ENCODE measurements at places on chromosomes 3 and 15.

DNA sequence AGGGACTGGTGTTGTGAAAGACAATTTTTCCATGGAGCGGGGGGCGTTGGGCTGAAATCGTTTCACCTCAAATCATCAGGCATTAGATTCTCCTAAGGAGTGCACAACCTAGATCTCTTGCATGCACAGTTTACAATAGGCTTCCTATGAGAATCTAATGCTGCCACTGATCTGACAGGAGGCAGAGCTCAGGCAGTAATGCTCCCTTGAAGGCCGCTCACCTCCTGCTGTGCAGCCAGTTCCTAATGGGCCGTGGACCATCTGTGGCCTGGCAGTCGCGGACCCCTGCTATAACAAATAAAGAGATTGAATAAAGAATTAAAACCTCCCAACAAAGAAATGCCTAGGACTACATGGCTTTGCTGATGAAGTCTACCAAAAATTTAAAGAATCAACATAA is 25.3 kb upstream of the ANKRD28 start:
- ATAC-seq = no peak

DNA sequence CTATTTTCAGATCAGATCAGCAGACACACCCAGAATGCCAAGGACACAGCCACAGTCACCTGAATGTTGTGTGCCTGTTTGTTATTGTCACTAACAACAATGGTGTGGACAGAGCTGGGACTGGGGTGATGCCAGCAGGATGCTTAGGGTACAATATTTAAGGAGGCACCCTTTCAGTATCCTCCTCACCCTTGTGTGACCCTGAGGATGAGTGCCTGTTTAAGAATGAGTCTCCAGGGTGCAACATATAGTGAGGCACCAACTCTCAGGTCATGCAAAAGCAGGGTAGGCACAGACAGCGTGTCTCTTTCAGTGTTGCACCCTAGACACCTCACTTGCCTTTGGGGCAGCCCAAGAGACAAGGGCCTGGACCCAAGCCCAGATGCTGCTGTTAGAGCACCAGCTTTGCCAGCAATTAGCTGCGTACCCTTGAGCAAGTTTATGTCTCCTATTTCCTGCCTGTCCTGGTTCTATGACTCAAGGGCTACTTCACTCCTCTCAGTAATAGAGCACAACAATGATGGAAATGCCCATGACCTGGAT is 122.6 kb downstream of the AQP9 start:
- no peak for ATAC-seq

- ATAC-seq = no peak
Measured at GRCh38 chr3:86993704-86994103, 2.8 kb upstream of the VGLL3 start.

- no peak for ATAC-seq
Measured at GRCh38 chr3:188416041-188416440, 262.1 kb downstream of the LPP start.

DNA sequence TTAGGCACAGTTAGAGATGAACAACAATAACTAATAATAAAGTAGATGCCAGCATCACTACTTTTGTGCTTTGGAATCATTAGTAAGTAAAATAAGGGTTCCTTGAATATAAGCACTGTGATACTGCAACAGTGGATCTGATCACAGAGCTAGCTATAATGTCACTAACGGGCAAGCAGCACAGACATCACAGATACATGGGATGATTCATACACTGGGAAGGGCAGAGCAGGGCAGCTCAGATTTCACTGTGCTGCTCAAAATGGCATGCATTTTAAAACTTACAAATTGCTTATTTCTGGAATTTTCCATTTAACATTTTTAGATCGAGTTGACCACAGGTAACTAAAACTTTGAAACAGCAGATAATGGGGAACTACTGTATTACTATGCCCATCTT is 476.6 kb downstream of the FHIT start:
- ATAC-seq = no peak

GRCh38 chr3:17175187-17175807 is 290.5 kb downstream of the PLCL2 start:
- ATAC-seq = no peak

GRCh38 chr3:12759097-12759679 is at the start of gene TMEM40:
TSS of gene TMEM40 (minus strand) at chr3:12759259. CDS start at chr3:12749832, 9,427 bp downstream.
- no peak for ATAC-seq

DNA sequence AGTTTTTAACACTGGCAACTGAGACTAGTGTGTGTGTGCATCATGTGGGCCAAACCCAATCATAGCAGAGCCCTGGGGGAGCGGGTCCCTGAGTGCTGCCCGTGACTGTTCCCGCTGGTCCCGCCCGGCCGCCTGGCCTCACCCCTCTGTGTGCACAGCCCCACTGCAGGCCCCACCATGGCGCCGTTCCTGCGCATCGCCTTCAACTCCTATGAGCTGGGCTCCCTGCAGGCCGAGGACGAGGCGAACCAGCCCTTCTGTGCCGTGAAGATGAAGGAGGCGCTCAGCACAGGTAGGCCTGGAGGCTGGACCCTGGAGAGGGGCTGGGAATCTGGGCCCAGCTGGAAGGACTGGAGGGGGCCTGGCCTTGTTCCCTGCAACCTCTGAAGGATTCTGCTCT is 17.2 kb downstream of the PRKCD start:
- ATAC-seq = no peak

DNA sequence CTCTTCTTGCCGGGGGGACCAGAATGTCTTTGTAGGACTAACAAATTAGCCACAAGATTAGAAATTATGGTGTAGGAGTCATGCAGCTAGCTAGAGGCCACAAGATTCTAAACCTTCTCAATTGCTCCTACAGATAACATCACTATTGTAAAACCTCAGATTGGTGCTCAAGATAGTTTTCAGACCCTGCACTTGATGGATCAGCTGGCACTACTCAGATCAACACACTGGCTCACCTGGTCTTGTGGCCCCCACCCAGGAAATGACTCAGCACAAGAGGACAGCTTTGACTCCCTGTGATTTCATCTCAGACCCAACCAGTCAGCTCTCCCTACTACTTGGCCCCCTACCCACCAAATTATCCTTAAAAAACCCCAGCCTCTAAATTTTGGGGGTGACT is 124.1 kb upstream of the RASGRP1 start:
- no peak for ATAC-seq

DNA sequence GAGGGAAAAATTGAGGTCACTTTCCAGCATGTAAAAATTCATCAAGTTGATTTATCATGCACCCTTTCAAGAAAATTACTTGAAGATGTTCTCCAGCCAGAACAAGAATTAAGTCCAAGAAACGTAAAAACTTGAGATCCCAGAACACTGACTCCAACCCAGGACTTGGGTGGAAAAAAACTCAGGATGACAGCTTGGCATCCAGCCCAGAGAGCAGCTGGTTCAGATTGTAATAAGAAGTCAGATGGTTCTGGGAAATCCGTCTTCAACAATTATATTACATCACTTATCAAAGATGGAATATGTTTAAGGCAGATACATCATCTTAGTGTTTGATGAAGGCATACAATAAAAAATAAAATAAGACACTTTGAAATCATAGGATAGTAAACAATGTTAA is 23.0 kb upstream of the DNAJC13 start:
- ATAC-seq = no peak

GRCh38 chr3:47005212-47006144 is 26.0 kb downstream of the NBEAL2 start:
- no peak for ATAC-seq

DNA sequence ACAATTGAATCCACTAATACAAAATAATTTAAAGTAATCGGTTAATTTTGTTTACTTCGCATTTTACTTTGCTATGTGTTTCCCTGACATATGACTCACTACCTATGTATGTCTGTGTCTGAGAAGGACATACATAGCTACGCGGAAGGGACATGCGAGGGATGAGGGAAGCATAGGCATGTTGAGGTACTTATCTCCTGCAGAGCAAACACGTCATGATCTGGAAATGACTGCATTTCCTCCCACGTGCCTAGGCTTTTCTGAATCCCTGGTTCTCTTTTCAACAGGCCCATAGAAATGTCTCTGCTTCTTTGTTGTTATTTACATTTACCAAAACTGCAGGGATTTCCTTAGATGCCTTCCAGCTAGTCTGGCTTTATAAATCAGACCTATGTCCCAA is 27.5 kb downstream of the ALCAM start:
- ATAC-seq = no peak

GRCh38 chr15:85125056-85125661 is 143.5 kb downstream of the PDE8A start:
- no peak for ATAC-seq

GRCh38 chr3:155065537-155065936 is 14.6 kb upstream of the MME start:
- ATAC-seq = peak; percentile 41

DNA sequence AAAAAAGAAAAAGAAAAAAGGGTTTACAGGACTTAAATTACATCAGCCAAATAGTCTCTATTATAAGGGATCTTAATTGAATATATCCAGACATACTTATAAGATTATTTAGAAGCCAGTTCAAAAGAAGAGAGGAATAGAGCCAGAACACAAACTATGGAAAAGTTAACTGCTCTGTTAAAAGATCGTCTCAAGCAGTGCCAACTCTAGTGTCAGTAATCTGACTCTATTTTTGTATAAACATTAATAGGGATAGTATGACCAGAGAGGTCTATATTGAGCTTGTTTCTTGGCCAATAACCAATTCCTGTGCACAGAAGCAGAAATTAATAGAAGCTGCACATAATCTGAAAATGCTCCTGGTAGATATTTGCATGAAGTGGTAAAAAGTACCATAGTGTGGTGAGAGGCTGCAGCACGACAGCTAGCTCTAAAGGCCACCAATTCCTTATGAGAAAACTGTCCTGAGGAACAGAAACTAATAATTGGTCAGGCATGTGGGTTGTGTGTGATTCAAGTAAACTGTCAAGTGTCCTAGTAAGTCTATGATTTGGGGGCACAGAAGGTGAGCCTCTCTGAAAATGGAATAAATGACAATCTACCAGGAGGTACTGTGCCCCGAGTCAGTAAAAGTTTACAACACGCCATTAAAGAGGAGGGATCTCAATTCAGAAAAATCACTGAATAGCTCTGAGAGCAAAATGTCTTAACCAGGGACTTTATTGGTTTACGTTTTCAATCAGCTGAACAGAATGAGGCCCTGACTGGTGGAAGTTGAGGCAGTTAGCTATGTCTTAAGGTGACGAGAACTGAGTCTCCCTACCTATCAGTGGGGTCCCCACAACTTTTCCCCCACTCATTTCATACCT is 51.5 kb upstream of the NANOGP8 start:
- peak; percentile 93 for ATAC-seq

- ATAC-seq = peak; percentile 87
Measured at GRCh38 chr15:68298882-68299381, 21.4 kb downstream of the FEM1B start.

GRCh38 chr3:61610316-61610715 is 48.9 kb downstream of the PTPRG start:
- no peak for ATAC-seq

- no peak for ATAC-seq
Measured at GRCh38 chr3:61702453-61702852, 141.1 kb downstream of the PTPRG start.

GRCh38 chr15:25401501-25401900 is 37.3 kb downstream of the UBE3A start:
- ATAC-seq = no peak

- ATAC-seq = no peak
Measured at GRCh38 chr15:64845183-64845611, 3.5 kb downstream of the PLEKHO2 start.

- no peak for ATAC-seq
Measured at GRCh38 chr15:80691575-80691974, 3.5 kb upstream of the ABHD17C start.

DNA sequence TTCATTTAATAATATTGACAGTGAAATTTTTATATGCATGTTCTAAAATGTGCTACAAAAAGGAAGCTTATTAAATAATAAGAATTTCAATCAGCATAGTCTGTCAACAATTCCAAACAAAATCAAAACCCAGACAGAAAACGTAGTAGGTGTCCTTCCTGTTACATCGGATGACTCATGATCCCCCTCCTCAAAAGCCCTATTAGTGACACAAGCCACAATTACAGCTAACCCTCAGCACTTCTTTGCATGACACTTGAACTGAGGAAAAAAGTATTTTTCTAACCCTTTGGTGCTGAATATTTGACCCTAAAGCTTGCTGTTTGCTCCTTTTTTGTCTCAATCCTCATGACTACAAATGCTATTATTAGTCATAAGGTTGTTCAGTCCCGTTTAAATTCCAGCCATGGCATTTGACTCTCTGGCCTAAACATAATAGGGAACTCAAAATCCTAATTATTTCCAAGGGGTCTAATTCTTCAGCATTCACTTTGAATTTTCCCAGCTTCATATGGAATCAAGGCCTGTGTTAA is 78.1 kb downstream of the COL8A1 start:
- ATAC-seq = no peak

DNA sequence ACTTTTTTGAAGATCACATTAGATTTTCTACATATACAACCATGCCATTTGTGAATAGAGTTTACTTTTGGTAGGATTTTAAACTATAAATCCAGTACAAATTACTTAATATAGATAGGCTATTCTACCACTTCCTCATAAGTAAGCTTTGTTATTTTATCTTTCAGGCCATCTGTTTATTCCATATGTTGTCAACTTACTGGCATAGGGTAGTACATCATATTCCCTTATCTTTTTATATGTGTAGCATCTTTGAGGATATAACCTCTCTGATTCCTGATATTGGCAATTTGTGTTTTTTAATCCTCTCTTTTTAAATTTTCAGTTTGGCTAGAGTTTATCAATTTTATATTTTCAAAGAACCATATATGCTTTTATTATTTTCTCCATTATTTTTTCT is 515.4 kb downstream of the DIPK2A start:
- ATAC-seq = no peak
